NCI-H526 (cell line): ENCODE measurements at places on chromosomes 4 and X.

- no peak for DNase-seq
Measured at GRCh38 chrX:129800186-129800585, 20.4 kb downstream of the SASH3 start.

GRCh38 chrX:1222531-1223241 is 10.2 kb upstream of the CRLF2 start:
- DNase-seq, result no peak

- no peak for DNase-seq
Measured at GRCh38 chr4:7049295-7049694, 6.1 kb downstream of the TADA2B start.

DNA sequence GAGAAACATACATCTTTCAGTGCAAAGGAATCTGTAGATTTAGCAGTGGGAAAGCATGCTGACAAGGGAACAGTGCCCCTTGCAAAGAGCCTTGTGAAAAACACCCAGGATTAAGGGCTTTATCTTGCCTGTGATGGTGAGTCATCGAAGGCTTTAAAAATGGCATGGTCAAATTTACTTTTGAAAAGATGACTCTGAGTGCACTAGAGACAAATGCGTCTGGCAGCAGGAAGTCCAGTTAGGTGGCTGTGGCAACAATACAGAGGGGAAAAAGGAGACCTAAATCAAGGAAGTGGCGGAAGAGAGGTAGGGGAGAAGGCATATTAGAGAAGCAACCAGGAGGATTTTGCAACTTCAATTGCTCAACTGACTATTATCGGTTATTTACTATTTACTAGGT is 472.6 kb upstream of the CPEB2 start:
- no peak for DNase-seq

GRCh38 chr4:118974758-118975157 is 86.1 kb downstream of the SYNPO2 start:
- no peak for DNase-seq

DNA sequence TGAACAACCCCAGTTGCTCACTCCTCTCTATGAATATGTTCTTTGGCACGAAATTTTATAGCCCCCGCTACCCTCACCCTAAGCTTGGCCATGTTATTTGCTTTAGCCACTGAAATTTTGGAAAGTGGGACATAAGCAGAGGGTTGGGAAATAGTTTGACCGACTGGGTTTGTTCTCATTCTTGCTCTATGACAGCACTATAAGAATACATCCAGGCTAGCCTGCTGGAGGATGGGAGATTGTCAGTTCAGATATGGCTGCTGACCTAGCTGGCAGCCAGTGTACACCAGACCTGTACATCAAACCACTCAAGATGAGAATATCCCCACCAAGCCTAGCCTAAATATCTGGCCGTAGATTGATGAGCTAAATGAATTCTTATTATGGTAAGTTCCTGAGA is 298.1 kb downstream of the PDGFC start:
- DNase-seq, result no peak

DNA sequence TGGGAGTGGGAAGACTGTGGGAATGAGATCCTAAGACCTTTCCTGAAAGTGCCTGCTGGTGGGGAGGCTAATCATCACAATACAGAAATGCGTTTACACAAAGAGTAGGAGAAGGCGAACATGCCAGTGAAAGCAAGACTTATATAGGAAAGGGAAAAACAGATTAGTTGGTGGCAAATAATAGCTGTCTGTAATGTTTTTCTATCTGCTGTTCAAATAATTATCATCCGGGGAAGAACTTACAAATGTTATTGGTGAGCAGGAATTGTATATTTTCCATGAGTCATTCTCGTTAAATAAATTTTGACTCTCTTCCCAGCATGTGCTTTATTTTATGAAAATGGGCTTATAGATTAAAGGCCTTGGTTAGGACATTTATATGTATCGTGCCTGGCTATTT is 196.5 kb downstream of the ARHGAP10 start:
- DNase-seq, result no peak

DNA sequence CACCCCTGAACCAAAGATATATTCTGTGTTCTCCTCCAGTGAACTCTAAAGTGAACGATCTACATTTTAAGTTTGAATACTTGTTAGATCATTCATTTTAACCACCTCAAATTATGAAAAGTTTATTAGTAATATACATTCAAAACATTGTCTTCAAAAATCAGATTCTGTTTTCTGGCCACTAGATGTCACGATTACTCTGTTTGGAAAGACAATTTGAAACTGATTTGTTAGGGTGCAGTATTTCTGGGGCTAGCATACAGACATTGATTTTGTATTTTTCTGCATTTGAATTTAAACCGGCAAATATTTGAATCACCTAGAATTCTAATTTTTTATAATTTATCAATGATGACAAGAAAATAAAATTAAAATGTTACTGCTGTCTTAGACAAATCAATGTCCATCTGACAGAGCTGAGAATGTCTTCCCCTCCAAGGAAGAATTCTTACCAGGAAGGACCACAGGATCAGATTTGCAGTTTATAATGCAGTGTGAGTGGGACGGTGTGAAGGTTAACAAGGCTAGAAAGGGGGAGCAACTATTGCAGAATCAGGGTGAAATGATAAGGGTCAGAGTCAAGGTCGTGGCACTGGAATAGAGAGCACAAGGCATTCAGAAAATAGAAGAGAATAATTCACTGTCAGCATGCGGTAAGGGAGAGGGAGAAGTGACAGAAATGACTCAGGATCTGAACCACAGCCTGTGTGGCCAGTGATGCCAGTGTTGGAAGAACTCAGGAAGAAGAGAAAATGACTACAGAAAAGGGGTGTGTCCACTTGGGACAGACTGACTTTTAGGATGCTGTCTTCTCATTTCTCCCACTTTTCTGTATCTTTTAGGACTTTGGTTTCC is 91.6 kb downstream of the ANXA10 start:
- DNase-seq, result no peak

DNA sequence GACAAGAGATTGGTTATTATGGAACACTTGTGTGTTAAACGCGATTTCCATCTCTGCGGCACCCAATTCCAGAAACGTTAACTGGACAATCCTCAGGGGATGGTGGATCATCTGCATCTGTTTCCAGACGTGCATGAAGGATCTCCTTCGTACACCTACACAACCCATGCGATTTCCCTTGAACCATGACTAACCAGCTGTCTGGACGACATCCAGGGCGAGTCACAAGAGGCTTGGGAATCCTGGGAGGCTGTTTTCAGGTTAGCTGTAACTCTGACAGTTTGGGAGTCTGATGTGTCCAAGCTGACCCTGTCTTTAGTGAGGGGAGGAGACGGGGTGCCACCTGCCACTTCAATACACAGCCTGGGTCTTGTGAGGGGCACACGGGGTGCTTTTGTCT is 84.5 kb downstream of the GATB start:
- no peak for DNase-seq

GRCh38 chr4:170242471-170242870 is 152.7 kb upstream of the AADAT start:
- DNase-seq, result no peak

DNA sequence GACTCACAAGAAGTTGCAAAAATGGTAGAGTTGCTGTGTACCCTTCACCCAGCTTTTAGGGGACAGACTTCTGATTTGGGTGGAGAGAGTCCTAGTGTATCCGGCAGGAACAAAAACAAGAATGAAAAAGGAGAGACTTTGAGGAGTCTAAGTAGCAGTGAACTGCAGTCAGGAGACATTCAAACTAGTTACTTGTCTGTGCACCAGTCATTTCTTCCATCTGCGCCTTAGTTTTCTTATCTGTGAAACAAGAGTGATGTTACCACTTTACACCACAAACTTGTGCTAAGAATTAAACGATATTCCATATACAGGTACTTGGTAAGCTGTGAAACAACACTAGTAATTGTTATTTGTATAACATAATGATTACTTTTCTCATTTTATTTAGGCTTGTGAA is 47.3 kb downstream of the SH2D1A start:
- no peak for DNase-seq

GRCh38 chr4:64738240-64738639 is 329.0 kb upstream of the TECRL start:
- no peak for DNase-seq

GRCh38 chrX:87941841-87942240 is 424.2 kb downstream of the KLHL4 start:
- DNase-seq, result no peak

DNA sequence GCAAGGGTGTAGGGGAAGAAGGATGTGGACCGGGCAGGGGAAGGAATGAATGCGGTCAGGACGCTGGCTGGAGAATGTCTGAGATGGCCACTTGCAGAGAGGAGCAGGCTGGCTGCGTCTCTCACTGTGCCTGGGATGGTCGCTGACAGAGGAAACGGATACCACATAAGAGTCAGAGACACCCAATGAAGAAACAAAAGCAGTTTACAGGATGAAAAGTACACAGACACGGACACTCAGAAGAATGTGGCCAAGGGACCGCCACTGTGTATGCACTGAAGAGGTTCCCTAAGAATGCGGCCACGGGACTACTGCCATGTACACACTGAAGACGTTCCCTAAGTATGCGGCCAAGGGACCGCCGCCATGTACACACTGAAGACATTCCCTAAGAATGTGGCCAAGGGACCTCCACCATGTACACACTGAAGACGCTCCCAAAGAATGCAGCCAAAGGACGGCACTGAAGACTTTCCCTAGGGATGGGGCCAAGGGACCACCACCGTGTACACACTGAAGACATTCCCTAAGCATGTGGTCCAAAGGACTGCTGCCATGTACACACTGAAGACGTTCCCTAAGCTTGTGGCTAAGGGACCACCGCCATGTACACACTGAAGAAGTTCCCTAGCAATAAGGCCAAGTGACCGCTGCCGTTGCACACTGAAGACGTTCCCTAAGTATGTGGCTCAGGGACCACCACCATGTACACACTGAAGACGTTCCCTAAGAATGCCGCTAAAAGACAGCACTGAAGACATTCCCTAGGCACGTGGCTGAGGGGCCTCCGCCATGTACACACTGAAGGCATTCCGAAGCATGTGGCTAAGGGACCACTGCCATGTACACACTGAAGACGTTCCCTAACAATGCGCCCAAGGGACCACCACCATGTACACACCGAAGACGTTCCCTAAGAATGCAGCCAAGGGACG is 32.2 kb downstream of the DHRSX start:
- no peak for DNase-seq

DNA sequence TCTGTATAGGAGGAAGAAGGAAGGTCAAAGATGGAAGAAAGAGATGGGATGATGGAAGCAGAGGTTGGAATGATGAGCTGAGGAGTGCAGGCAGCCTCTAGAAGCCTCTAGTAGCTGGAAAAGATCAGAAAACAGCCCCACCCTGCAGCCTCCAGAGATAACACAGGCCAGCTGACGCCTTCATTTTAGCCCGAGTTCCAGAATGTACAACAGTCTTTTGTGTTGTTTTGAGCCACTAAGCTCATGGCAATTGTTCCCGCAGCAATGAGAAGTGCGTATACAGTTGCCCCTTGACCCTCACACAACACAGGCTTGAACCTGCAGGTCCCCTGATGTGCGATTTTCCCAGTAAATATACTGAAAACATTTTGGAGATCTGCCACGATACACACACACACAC is 72.0 kb downstream of the WFS1 start:
- DNase-seq, result no peak

GRCh38 chr4:107330916-107331315 is 294.8 kb upstream of the DKK2 start:
- DNase-seq, result no peak

DNA sequence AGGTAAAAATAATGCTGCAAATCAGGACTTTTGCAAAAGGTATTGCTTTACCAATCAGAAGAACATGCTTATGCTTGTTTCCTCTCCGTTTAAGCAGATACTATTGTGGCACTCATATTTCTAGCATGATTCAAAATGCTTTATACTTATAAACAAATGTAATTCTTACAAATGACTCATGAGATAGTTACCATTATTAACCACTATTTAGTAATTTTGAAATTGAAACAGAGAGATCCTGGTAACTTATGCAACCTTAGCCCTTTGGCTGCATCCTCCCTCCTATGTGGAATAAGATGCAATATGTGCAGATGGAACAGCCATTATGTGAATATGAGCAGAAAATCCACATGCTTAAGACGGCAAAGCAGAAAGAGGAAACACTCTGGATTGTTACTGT is 164.7 kb downstream of the PCDH18 start:
- DNase-seq, result no peak
